ENCODE measurements at places on chromosomes 6 and 20.

DNA sequence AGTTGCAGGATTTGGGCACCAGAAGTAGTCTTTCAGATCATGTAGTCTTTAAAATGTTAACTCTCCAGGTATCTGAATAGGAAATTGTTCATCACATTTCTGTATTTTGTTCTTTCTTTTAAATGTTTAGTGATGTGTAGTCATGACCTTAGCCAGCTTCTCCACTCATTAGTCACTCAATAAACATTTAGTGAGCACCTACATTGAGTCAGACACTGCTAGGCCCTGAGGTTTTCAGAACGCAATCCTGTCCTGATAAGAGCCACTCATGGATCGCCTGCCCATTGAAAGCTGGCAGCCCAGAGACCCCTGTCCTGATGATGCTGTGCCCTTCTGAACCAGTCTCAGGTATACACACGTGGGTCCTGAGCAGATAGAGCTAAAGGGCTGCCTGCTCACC, 163.4 kb upstream of the HEY2 start:
- DNase-seq = no peak

DNA sequence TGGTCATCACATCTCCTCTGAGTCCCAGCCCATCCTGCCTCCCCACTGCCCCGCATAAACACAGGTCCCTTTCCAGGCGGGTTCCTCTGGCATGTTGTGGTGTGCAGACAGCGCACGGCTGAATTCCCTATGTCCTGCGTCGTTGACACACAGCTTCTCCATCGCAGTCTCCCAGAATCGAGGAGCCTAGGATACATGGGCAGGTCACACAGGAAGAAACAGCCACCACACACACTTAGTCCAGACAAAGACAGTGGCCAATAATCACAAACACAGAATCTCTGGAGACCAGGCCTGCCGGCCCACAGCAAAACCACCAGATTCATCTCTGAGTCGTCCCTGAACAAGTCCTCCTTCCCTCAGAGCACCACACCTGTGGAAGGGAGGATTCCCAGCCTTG, 34.8 kb downstream of the SCML4 start:
- DNase-seq = no peak

GRCh38 chr6:100620085-100620840, 155.5 kb upstream of the SIM1 start:
- no peak for DNase-seq

- peak; percentile 53 for DNase-seq
Measured at GRCh38 chr20:33650753-33651561, 11.2 kb upstream of the C20orf144 start.

DNA sequence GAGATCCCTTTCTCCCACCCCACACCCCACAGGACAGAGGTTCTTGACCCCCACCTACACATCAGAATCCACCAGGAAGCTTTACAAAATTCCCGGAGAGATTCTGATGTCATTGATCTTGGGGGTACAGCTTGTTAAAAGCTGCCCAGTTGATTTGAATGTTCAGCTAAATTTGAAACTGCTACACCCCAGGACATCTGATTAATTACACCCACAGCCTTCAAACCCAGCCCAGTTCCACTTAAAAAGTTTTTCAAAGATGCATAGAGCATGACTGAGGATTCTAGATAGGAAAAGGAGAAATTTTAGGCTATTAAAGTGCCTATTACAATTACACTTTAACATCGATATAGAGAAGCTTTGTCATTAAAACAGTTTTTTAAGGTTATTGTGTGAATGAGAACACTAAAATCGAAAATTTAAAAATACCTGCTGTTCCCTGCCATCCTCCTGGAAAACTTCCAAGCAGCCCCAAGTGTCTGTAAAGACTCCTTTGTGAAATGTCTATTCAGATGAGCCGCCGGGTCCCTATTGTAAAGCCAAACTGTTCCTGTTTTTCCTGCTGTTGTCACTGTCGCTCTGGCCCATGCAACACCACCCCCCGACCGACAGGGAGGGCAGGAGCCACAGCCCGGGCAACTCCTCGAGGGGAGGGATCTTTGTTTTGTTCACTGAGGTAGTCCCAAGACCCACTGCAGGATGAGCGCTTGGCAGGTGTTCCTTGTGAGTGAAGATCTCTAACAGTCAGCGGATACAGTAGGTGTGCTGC, 132.5 kb upstream of the PHACTR3 start:
- DNase-seq = no peak

DNA sequence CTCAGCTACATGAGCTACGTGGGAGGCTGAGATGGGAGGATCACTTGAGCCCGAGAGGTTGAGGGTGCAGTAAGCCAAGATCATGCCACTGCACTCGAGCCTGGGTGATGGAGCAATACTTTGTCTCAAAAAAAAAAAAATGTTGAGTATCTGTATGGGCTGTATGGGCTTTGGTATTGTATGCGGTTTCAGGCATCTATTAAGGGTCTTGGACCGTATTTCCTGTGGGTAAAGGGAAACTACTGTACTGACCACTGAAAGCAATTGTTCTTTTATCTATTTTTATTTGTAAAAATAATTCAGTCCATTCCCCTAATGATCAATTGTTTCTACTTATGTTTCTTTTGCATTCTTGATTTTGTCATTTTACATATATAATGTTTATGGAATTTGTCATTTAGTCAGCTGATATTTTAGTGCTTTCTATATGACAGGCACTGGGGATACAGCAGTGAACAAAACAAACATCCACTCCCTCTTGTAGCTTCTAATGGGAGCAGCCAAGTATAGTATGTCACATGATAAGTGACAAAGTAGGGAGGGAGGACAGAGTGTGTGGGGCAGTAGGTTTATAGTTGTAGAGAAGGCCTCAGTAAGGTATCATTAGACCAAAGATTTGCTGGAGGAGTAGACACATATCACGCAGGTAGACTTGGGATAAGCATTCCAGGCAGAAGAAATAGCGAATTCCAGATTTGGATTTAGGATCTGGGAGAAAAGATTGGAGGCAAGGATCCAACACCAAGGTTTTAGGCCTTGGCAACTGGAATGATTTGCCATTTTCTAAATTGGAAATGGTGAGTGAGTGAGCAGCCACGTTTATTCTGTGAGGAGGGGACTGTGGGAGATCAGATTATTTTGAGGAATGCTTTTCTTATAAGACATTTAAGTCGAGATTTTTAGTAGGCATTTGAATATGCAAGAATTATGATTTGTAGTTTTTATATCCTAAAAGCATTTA, 6.0 kb downstream of the PCMT1 start:
- no peak for DNase-seq

DNA sequence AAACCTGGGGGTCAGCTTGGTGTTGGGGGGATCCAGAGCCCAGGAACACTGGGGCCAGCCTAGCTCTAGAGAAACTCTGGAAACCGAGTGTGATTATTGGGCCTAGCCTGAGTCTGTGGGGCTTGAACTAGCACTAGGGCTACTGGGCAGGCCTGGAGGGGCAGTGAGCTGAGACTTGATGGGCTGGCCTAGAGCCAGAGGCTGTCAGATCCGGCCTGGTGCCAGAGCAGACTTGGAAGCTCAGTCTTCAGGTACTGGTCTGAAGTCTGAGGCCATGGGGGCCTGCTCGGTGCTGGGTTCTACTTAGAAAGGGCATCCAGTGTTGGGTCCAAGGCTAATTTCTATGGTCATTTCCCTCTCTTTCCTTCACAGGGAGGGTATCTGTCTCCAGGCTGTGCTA, 2.7 kb downstream of the DEFB112 start:
- no peak for DNase-seq

DNA sequence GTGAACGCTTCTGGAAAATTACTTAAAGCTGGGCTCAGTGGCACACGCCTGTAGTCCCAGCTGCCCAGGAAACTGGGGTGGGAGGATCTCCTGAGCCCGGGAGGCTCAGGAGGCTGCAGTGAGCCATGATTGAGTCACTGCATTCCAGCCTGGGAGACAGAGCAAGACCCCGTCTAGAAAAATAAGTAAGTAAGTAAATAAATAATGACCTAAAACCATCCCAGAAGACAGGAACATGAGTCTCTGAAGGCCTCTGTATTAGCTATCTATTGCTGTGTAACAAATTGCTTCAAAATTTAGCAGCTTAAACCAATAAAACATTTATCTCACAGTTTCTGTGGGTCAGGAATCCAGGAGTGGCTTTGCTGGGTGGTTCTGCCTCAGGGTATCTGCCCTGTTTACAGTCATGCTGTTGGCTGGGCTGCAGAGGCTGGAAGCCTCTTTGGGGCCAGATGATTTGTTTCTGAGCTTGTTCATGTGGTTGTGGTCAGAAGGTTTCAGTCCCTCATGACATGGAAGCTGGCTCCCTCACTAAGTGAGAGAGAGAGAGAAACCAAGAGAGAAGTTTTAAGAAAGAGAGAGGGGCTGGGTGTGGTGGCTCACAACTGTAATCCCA, 48.4 kb upstream of the NCOA3 start:
- DNase-seq = no peak

- DNase-seq = peak; percentile 70
Measured at GRCh38 chr6:43123461-43124314, 47.4 kb upstream of the SRF start.

DNA sequence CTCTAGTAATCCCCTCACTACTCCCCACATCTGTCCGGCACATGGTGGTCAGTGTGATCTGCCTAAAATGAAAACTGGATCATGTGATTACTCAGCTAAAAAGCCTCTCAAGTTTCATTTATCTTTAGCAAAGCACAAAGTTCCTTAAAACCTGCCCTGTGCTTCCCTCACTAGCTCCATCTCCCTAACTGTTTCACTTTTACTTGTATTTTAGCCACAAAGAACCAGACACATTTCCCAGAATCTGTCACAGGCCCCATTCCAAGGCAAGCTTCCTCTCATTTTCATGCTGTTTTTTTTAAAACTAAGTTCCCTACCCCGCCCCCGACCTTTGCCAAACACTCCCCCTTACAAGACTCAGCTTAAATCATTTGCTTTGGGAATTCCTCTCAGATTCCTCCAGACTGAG, 8.9 kb upstream of the IGF2R start:
- no peak for DNase-seq

GRCh38 chr6:136989571-136990241, 55.1 kb downstream of the IL20RA start:
- DNase-seq = peak; percentile 69

- peak; percentile 86 for DNase-seq
Measured at GRCh38 chr20:2873747-2874041, 413 bp downstream of the PTPRA start.

DNA sequence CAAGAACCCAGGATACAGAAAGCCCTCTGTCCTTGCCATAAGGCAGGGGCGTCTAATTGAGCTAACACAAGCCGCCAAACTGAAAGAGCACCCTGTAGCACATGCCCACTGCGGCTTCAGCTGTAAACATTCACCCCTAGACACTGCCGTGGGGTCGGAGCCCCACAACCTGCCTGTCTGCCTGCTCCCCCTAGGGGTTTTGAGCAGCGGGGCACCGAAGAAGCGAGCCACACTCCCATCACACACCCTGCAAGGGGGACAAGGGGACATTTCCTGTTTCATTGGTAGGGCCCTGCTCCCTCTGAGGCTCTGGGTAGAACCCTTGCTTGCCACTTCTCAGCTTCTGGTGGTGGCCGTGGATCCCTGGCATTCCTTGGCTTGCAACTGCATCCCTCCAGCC, 45.2 kb upstream of the BCLAF1 start:
- DNase-seq = no peak
